ENCODE measurements at places on chromosomes 5 and 9.

DNA sequence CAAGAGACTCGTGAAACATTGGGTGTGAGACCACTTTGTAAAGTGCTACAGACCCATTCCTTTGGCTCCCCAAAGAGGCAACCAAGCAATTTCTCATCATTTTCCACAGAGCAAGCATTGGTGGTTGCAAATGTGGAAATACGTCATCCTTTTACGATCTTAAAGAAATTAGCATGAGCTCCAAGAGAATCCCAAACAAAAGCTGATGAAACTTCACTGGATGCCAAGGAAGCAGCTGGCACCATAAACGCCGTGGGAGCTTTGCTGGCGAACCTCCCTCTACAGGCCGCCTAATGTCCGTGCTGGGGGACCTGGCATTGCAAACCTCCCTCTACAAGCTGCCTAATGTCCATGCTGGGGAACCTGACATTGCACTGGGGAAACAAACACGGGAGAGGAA is 432.4 kb downstream of the ACTL7B start:
- no peaks in the 10 kb centered on the region for H3K36me3 ChIP-seq
- DNase-seq, result no peak
- no peaks in the 10 kb centered on the region for H3K27me3 ChIP-seq
- no peak overlapping the region for H3K27ac ChIP-seq
- no peak overlapping the region for H3K4me3 ChIP-seq
- H3K4me1 ChIP-seq, result no peaks in the 10 kb centered on the region

DNA sequence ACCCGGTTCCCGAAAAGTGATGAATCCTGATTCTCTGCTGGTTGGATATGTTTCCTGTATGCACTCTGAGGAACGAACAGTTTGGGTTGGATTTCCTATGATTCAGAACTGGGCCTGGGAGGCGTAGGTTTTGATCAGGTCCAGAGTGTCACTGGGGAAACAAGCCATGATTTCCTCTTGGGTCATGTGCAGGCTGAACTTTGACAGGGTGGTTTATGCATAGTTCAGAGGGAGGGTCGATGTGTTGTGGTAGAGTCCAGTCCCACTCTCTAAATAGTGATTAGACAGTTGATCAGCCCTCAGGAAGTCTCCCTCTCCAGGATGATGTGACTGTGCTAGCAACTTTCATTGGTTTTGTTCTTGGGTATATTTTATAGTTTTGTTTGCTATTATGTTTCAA is 17.4 kb downstream of the ATG10 start:
- no peak overlapping the region for H3K27ac ChIP-seq
- no peak for DNase-seq
- H3K27me3 ChIP-seq, result no peaks in the 10 kb centered on the region
- H3K4me1 ChIP-seq, result no peaks in the 10 kb centered on the region

GRCh38 chr5:74109344-74109743 is 483.3 kb downstream of the ARHGEF28 start:
- no peak overlapping the region for H3K27ac ChIP-seq
- no peak overlapping the region for H3K4me3 ChIP-seq
- DNase-seq, result no peak
- H3K27me3 ChIP-seq, result peaks cover 27% of the 10 kb centered on the region
- H3K4me1 ChIP-seq, result no peaks in the 10 kb centered on the region

- no peak overlapping the region for H3K27ac ChIP-seq
- no peak overlapping the region for H3K4me3 ChIP-seq
- no peak for DNase-seq
- no peaks in the 10 kb centered on the region for H3K27me3 ChIP-seq
- peaks cover 4% of the 10 kb centered on the region for H3K36me3 ChIP-seq
Measured at GRCh38 chr9:6968271-6968670, 210.5 kb downstream of the KDM4C start.

GRCh38 chr9:8616414-8616813 is 816.8 kb upstream of the DMAC1 start:
- H3K4me1 ChIP-seq, result no peaks in the 10 kb centered on the region
- peaks cover 9% of the 10 kb centered on the region for H3K27me3 ChIP-seq
- no peaks in the 10 kb centered on the region for H3K36me3 ChIP-seq
- H3K27ac ChIP-seq, result no peak overlapping the region
- no peak for DNase-seq

GRCh38 chr9:137497921-137498719 is 39.0 kb upstream of the NSMF start:
- no peaks in the 10 kb centered on the region for H3K27me3 ChIP-seq
- H3K4me1 ChIP-seq, result no peaks in the 10 kb centered on the region
- DNase-seq, result no peak
- peaks cover 7% of the 10 kb centered on the region for H3K36me3 ChIP-seq
- no peak overlapping the region for H3K4me3 ChIP-seq
- H3K27ac ChIP-seq, result no peak overlapping the region

GRCh38 chr9:91248707-91249106 is 113.0 kb downstream of the AUH start:
- DNase-seq, result no peak
- H3K4me3 ChIP-seq, result no peak overlapping the region
- H3K27me3 ChIP-seq, result no peaks in the 10 kb centered on the region
- no peaks in the 10 kb centered on the region for H3K36me3 ChIP-seq
- H3K4me1 ChIP-seq, result peaks cover 14% of the 10 kb centered on the region

DNA sequence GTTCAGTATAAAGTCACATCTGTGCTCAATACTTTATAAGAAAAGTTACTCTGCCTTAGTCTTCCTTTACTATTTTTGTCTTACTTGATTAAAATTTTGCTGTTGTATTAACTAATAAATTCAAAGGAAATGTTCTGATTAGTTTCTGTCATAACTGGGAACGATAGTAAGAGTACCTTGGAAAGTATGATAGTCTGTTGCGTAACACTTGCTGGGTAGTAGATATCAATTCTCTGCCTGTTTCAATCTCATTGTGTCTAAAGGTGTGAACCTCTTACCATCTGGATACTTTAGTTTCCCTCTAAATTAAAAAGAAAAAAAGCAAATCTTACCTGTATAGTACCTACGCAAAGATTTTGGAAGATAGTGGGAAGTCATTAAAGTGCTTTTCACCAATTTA is 48.5 kb downstream of the COMMD10 start:
- H3K27me3 ChIP-seq, result no peaks in the 10 kb centered on the region
- no peak for DNase-seq
- H3K4me3 ChIP-seq, result no peak overlapping the region
- H3K27ac ChIP-seq, result no peak overlapping the region

DNA sequence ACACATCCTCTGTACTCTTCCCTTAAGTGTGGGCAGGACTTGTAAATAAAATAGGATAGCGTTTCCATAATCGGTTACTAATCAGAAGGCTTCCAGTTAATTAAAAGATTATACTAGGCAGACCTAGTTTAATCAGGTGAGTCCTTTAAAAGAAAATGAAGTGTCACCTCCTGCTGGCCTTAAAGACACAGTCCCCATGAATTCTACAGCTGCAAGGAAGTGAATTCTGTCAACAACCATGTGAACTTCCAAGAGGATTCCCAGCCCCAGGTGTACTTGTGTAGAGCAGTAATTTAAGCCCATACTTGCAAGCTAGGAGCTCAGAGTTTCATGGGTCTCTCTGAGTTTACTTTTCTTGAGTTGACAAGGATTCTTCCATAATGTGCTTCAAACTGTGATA is 918.3 kb downstream of the DTWD2 start:
- DNase-seq, result no peak
- no peaks in the 10 kb centered on the region for H3K4me1 ChIP-seq
- H3K27ac ChIP-seq, result no peak overlapping the region
- no peak overlapping the region for H3K4me3 ChIP-seq
- H3K36me3 ChIP-seq, result no peaks in the 10 kb centered on the region

- H3K27ac ChIP-seq, result peak overlapping the region; percentile 65
- peaks cover 16% of the 10 kb centered on the region for H3K27me3 ChIP-seq
- H3K4me3 ChIP-seq, result peak overlapping the region; percentile 89
- DNase-seq, result peak; percentile 36
- H3K4me1 ChIP-seq, result peaks cover 27% of the 10 kb centered on the region
Measured at GRCh38 chr5:127031147-127031862, 947 bp upstream of the MARCHF3 start.

- H3K27me3 ChIP-seq, result no peaks in the 10 kb centered on the region
- H3K27ac ChIP-seq, result no peak overlapping the region
- no peaks in the 10 kb centered on the region for H3K36me3 ChIP-seq
- H3K4me1 ChIP-seq, result peaks cover 9% of the 10 kb centered on the region
- DNase-seq, result no peak
Measured at GRCh38 chr9:87795178-87795577, 69.3 kb downstream of the CTSL start.

DNA sequence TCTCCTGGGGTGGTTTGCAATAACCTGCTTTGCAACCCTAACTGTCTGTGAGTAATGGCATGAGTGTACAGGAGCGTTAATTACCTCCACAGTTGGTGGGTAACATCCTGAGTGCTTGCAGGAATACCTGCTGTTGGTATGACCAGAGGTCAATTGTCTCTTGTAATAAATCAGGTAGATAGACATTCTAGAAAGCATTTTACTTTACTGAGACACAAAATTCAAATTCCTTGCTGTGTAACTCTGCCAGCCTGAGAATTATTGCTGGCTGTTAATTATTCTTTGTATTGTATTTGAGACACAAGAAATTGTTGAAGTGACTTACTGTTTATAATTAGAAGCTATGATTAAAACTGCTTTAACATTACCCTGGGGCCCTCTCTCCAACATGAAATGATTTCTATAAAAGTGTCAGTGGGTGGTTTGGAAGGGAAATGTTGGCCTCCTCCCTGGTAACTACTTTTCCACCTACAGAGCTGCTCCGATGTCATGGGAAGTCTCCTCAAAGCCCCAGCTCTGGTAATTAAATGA is 150.8 kb upstream of the ADCY2 start:
- no peaks in the 10 kb centered on the region for H3K27me3 ChIP-seq
- no peak for DNase-seq
- H3K4me1 ChIP-seq, result no peaks in the 10 kb centered on the region
- H3K36me3 ChIP-seq, result no peaks in the 10 kb centered on the region

DNA sequence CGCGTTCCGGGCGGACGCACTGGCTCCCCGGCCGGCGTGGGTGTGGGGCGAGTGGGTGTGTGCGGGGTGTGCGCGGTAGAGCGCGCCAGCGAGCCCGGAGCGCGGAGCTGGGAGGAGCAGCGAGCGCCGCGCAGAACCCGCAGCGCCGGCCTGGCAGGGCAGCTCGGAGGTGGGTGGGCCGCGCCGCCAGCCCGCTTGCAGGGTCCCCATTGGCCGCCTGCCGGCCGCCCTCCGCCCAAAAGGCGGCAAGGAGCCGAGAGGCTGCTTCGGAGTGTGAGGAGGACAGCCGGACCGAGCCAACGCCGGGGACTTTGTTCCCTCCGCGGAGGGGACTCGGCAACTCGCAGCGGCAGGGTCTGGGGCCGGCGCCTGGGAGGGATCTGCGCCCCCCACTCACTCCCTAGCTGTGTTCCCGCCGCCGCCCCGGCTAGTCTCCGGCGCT is at the start of gene DAPK1:
DAPK1 (plus strand) TSS at position 264 of the 442 bp plus-strand sequence. CDS start 1,211 bp downstream, outside the sequence.
- H3K36me3 ChIP-seq, result no peaks in the 10 kb centered on the region
- H3K4me3 ChIP-seq, result peak within 1 kb of the TSS; percentile 34
- DNase-seq, result peak; percentile 27
- H3K27ac ChIP-seq, result no peak within 1 kb of the TSS
- peaks cover 62% of the 10 kb centered on the region for H3K27me3 ChIP-seq
- peaks cover 15% of the 10 kb centered on the region for H3K4me1 ChIP-seq

GRCh38 chr9:76904661-76905457 is 1.1 kb downstream of the PRUNE2 start:
- H3K27me3 ChIP-seq, result peaks cover 70% of the 10 kb centered on the region
- peaks cover 4% of the 10 kb centered on the region for H3K4me1 ChIP-seq
- no peak overlapping the region for H3K4me3 ChIP-seq

- H3K4me1 ChIP-seq, result no peaks in the 10 kb centered on the region
- DNase-seq, result no peak
- no peak overlapping the region for H3K27ac ChIP-seq
Measured at GRCh38 chr5:8848997-8849594, 696.8 kb downstream of the SEMA5A start.

GRCh38 chr5:155867522-155868088 is 459.4 kb upstream of the SGCD start:
- no peak for DNase-seq
- H3K4me3 ChIP-seq, result no peak overlapping the region

DNA sequence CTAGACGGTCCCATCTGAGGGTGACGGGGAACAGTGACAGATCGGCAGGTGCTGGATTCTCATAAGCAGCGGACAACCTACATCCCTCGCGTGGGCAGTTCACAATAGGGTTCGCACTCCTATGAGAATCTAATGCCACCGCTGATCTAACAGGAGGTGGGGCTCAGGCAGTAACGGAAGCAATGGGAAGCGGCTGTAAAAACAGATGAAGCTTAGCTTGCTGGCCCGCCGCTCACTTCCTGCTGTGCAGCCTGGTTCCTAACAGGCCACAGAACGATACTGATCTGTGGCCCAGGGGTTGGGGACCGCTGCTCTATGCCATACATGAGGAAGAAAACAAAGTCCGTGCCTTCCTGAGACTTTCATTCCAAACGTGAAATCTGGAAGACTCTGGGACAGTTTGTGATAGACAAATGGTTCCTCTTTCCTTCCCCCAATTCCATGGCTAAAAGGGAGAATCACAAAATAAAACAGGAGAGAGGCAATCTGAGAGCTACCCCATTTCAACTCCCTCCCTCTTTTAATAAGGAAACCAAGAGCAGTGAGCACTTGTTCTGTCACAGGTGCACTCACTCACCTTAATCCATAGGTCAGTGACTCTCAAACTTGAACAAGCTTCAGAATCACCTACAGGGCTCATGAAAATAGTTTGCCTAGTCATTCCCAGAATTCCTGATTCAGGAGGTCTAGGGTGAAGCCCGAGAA is 12.1 kb downstream of the PDCL start:
- DNase-seq, result peak; percentile 40
- peak overlapping the region; percentile 57 for H3K4me3 ChIP-seq
- H3K27ac ChIP-seq, result peak overlapping the region; percentile 90
- peaks cover 14% of the 10 kb centered on the region for H3K36me3 ChIP-seq
- no peaks in the 10 kb centered on the region for H3K27me3 ChIP-seq

DNA sequence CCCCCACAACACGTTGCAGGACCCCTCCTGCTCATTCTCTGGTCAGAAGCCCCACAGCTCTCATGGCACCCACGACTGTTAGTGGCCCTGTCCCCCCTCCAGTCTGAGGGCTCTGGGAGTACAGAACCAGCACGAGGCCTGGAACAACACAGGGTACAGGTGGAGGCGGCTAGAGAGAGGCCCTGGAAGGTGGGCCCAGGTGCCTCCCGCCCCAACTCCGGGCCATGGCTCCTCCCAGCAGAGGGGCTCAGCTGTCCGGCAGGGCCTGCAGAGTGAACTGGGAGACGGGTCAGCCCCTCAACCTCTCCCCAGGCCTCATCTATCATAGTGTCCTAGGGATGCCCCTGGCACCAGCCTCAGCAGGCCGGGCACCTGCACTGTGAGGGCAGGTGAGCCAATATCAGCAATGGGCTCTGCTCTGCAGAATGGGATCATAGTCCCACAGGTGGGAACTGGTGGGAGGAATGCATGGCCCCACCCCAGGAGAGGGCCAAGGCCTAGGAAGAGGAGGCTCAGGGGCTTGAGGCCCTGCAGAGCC is 58.6 kb downstream of the BARX1 start:
- H3K36me3 ChIP-seq, result peaks cover 5% of the 10 kb centered on the region
- H3K27me3 ChIP-seq, result no peaks in the 10 kb centered on the region
- no peak overlapping the region for H3K27ac ChIP-seq
- H3K4me3 ChIP-seq, result no peak overlapping the region
- no peak for DNase-seq
- peaks cover 12% of the 10 kb centered on the region for H3K4me1 ChIP-seq

All from activated naive CD8-positive, alpha-beta T cell treated with anti-CD3 and anti-CD28 coated beads for 36 hours (primary cell).